Activated CD4-positive, alpha-beta T cell treated with anti-CD3 and anti-CD28 coated beads, Interleukin-2, amount 10 ng/mL, durations not matched to agents 7 days and 5 days (primary cell): ENCODE measurements at places on chromosomes 16 and 17. TPM values are rescaled to one million over a fixed set of nuclear protein-coding genes. Genes with fewer than 3 reads are reported as not detected.
A peak's percentile ranks its signal among the peaks of the same experiment; 100 is the strongest.

DNA sequence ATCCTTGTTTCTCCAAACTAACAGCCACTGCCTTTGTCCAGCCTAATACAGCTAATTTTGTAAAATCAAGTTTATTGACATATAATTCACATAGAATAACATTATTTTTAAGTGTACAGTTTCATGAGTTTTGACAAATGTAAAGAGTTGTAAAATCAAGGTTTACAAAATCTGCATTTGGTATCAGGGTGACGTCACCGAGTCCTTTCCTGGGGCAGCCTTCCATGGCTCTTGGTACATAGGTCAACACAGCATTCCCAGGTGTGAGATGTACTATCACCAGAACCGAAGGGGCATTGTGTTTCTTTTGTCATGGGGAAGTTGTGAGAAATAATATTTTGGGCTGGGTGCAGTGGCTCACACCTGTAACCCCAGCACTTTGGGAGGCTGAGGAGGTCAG lies 42.9 kb downstream of the PSMD12 start:
- no peak overlapping the region for H3K4me3 ChIP-seq
- no peak overlapping the region for H3K27ac ChIP-seq
- no peaks in the 10 kb centered on the region for H3K36me3 ChIP-seq
- H3K4me1 ChIP-seq: no peaks in the 10 kb centered on the region

DNA sequence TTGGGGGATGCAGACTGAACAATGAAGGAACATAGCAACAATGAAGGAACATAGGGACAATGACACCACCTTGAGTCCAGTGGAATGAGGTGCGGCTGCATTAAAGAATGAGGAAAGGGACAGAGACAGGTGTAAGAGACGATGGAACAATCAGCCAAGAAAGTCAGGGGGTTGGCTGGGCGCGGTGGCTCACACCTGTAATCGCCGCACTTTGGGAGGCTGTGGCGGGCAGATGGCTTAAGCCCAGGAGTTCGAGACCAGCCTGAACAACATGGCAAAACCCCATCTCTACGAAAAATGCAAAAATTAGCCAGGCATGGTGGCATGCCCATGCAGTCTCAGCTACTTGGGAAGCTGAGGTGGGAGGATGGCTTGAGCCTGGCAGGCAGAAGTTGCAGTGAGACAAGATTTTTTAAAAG lies 13.6 kb upstream of the CBFB start:
- peak overlapping the region; percentile 82 for H3K4me3 ChIP-seq
- H3K36me3 ChIP-seq: no peaks in the 10 kb centered on the region
- H3K27ac ChIP-seq: peak overlapping the region; percentile 96
- peaks cover 48% of the 10 kb centered on the region for H3K4me1 ChIP-seq
- no peaks in the 10 kb centered on the region for H3K27me3 ChIP-seq

Gene UNC13D
- total RNA-seq: 182 TPM

Gene TP53TG3
- total RNA-seq: 0.37 TPM

Gene PDIA2
- not detected for total RNA-seq

GRCh38 chr17:20267459-20267842 lies 199.9 kb downstream of the LGALS9B start:
- no peak overlapping the region for H3K4me3 ChIP-seq
- H3K27ac ChIP-seq: peak overlapping the region; percentile 6
- DNase-seq: no peak
- peaks cover 65% of the 10 kb centered on the region for H3K4me1 ChIP-seq
- no peaks in the 10 kb centered on the region for H3K27me3 ChIP-seq
- H3K36me3 ChIP-seq: peaks cover 12% of the 10 kb centered on the region

- H3K27ac ChIP-seq: no peak overlapping the region
- H3K36me3 ChIP-seq: no peaks in the 10 kb centered on the region
- H3K4me3 ChIP-seq: no peak overlapping the region
- DNase-seq: no peak
- H3K27me3 ChIP-seq: peaks cover 2% of the 10 kb centered on the region
Measured at GRCh38 chr17:69779378-69780214, 295.4 kb upstream of the KCNJ16 start.

- H3K36me3 ChIP-seq: peaks cover 37% of the 10 kb centered on the region
- no peaks in the 10 kb centered on the region for H3K4me1 ChIP-seq
- no peak overlapping the region for H3K4me3 ChIP-seq
- no peak overlapping the region for H3K27ac ChIP-seq
Measured at GRCh38 chr17:63686138-63686685, 13.7 kb downstream of the LIMD2 start.

- peaks cover 4% of the 10 kb centered on the region for H3K36me3 ChIP-seq
- H3K27ac ChIP-seq: no peak overlapping the region
- no peak for DNase-seq
- H3K4me3 ChIP-seq: no peak overlapping the region
Measured at GRCh38 chr16:66953462-66954096, 7.5 kb upstream of the CES3 start.

GRCh38 chr16:35750701-35751104 lies 2291.3 kb downstream of the TP53TG3F start:
- no peaks in the 10 kb centered on the region for H3K4me1 ChIP-seq
- no peak overlapping the region for H3K4me3 ChIP-seq
- DNase-seq: no peak
- no peak overlapping the region for H3K27ac ChIP-seq
- H3K27me3 ChIP-seq: no peaks in the 10 kb centered on the region
